ENCODE measurements at places on chromosomes 12 and 14.

DNA sequence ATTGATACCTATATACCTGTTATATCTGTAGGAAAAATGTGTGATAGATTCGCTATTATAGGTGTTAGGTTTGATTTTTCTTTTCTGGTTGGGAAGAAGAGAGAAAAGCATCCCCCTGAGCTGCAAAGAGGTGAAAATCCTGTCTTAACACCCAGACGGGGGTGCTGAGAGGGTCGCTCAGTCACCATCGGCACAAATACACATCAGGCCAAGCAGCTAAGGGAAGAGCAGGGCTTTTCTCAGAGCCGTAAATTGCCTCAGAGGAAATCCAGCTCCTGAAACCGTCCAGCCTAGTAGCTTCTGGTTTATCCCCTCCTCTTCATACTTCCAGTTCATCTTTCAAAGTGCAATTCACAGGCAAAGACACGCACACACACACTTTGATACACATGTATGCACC lies 111.1 kb upstream of the OVCH1 start:
- no peaks in the 10 kb centered on the region for H3K27me3 ChIP-seq
- H3K27ac ChIP-seq = no peak overlapping the region
- H3K4me3 ChIP-seq = no peak overlapping the region
- H3K4me1 ChIP-seq = no peaks in the 10 kb centered on the region
- no peaks in the 10 kb centered on the region for H3K36me3 ChIP-seq

GRCh38 chr14:54435500-54435981 lies 5.6 kb downstream of the CNIH1 start:
- H3K27ac ChIP-seq = no peak overlapping the region
- peaks cover 25% of the 10 kb centered on the region for H3K4me1 ChIP-seq
- H3K36me3 ChIP-seq = peaks cover 2% of the 10 kb centered on the region
- H3K4me3 ChIP-seq = no peak overlapping the region
- DNase-seq = no peak

DNA sequence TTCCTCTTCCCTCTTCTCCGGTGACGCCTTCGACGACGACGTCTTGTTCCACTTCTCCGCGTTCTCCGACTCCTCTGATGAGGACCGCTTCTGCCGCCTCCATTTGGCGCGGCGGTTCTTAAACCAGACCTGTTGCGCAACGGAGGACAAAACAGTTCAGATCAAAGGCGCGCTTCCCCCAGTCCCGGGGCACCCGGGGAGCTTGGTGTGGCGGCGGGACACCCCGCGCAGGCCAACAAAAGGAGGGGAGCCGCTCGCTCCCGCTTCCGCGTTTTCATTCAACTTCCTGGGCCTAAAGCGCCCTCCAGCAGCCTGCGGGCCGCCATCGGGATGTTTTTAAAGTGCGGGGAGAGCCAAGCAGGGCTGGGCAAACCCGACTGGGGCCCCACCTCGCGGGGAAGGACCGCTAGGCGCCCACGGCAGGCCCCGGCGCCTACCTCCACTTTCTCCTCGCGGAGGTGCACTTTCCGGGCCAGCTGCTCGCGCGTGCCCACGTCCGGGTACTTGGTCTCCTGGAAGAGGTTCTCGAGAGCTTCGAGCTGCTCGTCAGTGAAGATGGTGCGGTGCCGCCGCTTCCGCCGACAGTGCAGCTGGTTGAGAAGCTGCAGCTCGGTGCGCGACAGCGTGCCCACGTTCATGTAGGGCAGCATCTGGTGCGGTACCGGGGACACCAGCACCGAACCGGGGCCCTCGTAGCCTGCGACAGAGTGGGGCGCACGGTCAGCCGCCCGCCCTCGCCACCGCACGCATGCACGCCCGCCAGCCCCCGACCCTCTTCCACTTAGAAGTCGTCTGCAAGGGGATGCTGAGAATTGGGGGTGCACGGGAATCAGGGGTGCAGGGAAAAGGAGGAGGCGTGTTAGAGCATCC lies 1.2 kb downstream of the GSC start:
- no peaks in the 10 kb centered on the region for H3K36me3 ChIP-seq
- H3K4me1 ChIP-seq = peaks cover 24% of the 10 kb centered on the region
- no peak for DNase-seq
- peaks cover 37% of the 10 kb centered on the region for H3K27me3 ChIP-seq

- no peaks in the 10 kb centered on the region for H3K4me1 ChIP-seq
- no peak overlapping the region for H3K4me3 ChIP-seq
- H3K27me3 ChIP-seq = no peaks in the 10 kb centered on the region
- H3K27ac ChIP-seq = no peak overlapping the region
- H3K36me3 ChIP-seq = peaks cover 4% of the 10 kb centered on the region
- DNase-seq = peak; percentile 49
Observed at GRCh38 chr12:42372154-42372791, 46.3 kb downstream of the PPHLN1 start.

- peak overlapping the region; percentile 65 for H3K27ac ChIP-seq
- peaks cover 9% of the 10 kb centered on the region for H3K36me3 ChIP-seq
- peaks cover 77% of the 10 kb centered on the region for H3K4me1 ChIP-seq
- peak overlapping the region; percentile 100 for H3K4me3 ChIP-seq
Observed at GRCh38 chr12:120261951-120262851, 3.3 kb downstream of the PXN start.

GRCh38 chr14:57755018-57755521 lies 110.8 kb downstream of the SLC35F4 start:
- H3K27me3 ChIP-seq = peaks cover 2% of the 10 kb centered on the region
- no peak for DNase-seq
- no peak overlapping the region for H3K27ac ChIP-seq
- no peak overlapping the region for H3K4me3 ChIP-seq

- H3K4me3 ChIP-seq = no peak overlapping the region
- H3K4me1 ChIP-seq = no peaks in the 10 kb centered on the region
- H3K27ac ChIP-seq = no peak overlapping the region
- peaks cover 11% of the 10 kb centered on the region for H3K36me3 ChIP-seq
Observed at GRCh38 chr12:94750864-94751263, 100.5 kb upstream of the TMCC3 start.

DNA sequence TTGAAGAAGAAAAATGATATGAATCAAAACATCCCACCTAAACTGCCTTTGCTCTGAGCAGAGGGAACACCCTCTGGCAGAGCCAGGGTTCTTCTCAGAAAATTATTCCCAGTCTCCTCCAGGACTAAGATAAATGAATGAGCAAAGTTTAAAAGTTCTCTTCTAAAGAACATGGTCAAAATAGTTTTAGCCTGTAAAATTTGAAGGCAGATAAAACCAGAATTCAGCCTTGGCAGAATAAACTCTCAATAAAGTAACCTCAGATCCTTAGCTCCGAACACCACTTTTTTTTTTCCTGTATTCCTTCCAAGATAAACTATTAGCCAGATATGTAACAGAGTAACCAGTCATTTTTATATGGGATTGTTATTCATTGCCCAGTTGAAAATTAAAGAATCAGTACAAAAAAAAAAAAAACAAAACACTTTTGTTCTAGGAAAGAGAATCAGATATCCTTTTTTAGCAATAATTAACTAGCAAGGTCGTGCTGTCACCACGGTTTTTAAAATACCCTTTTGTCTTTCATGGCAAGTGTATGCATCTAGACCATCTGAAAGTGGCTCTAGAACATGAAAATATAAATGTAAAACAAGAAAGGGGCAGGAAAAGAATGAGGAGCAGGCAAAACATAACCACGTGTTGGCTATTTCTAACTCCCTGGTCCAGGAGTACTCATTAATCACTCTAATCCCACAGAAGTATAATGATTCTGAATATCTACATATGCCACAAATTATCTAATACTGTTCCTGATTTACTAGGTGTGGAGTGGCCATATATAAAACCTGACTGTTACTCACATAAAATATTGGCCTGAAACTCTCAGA lies 60.8 kb downstream of the CAPZA3 start:
- H3K4me3 ChIP-seq = no peak overlapping the region
- H3K36me3 ChIP-seq = no peaks in the 10 kb centered on the region
- DNase-seq = no peak
- H3K27me3 ChIP-seq = no peaks in the 10 kb centered on the region
- no peak overlapping the region for H3K27ac ChIP-seq

DNA sequence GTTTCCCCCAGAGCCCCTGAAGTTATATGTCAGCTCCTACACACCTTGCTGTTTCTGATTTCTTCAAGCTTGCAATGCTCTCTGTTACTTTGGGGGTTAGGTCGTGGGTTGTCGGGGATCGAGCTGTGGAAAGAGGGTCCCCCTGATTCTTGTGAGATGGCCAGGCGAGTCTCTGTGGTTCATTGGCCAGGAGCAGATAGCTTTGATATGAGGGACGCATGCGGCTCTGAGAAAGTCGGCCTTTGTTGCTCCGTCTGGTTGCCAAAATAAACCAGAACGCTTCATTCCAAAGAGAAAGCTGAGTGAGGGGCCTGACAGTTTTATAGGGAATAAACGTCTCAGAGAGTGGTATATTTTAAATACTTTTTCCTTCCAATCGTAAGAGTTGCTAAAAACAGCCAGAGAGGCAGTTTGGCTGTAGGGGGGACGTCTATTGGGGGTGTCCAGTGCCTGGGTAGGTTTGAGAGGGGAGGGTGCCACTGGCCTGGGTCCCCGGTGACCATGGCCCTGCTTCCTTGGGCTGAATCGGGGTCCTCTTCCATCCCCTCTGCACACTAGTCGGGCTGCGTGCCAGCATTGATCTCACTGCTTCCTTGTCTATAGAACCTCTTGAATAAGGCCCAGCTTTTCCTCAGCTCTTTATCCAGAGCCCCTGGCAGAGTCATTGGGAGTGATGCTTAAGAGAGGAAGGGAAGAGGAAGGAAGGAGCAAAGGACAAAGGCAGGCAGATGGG lies 18.9 kb downstream of the CCND2 start:
- peaks cover 50% of the 10 kb centered on the region for H3K36me3 ChIP-seq
- no peak overlapping the region for H3K4me3 ChIP-seq
- H3K27me3 ChIP-seq = peaks cover 19% of the 10 kb centered on the region
- peak overlapping the region; percentile 74 for H3K27ac ChIP-seq

- H3K27me3 ChIP-seq = no peaks in the 10 kb centered on the region
- no peaks in the 10 kb centered on the region for H3K36me3 ChIP-seq
- peaks cover 3% of the 10 kb centered on the region for H3K4me1 ChIP-seq
- no peak overlapping the region for H3K27ac ChIP-seq
Observed at GRCh38 chr12:62618930-62619329, 152.3 kb downstream of the MON2 start.
